Renal cortex interstitium (tissue), 15 donors: ENCODE measurements at places on chromosomes 2 and 18.

- no peak for DNase-seq
These were observed 422.7 kb downstream of the TGIF1 start for GRCh38 chr18:3872641-3873040.

DNA sequence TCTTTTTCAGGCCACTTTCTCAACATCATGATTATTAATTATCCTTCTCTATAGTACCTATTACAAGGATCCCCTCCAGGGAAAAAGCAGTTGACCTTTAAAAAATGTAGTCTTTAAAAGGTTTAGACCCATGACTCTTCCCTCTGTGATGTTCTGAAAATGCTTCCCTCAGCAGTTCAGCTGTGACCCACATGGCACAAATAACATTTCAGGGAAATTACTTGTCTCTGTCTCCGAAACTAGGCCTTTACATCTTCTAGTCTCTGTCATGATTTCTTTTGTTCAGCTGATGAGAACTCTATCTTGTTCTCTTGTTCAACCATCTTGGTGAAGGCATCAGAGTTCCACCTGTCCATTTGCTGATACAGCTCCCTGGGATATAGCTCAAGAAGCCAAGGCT lies 28.3 kb downstream of the LGALSL start:
- DNase-seq = no peak

DNA sequence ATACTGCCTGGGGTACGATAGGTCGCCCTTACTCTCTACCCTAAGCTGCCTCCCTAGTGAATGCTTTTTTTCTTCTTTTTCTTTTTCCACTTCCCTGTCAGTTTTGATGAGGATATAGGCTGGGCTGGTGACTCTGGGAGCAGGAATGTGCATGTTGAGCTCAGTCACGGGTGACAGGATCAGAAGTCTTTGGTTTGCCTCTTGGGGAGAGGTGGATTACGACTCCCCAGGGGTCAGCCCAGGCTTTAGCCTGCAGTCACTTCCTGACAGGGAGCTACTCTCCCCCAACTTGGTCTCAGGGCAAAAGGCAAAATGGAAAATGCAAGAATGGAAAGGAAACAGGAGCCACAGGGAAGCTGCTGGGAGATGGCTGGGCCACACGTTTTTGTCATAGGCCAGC lies 57.3 kb downstream of the THNSL2 start:
- no peak for DNase-seq

DNA sequence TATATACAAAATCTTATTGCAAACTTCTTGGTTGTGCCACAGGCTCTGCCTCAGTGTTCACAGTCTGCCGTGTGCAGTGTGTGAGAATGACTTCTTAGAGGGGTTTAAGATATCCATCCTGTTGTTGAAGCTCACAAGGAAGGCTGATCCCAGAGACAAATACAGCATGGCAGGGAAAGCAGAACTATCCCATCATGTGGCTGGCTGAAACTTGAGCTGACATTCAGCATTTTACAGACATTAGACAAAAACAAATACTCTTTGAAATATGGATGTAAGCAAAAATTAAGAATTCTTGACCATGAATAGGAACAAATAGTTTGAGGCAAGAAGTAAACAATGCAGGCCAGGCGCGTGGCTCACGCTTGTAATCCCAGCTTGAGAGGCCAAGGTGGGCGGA lies 12.9 kb upstream of the PUM2 start:
- DNase-seq = no peak

DNA sequence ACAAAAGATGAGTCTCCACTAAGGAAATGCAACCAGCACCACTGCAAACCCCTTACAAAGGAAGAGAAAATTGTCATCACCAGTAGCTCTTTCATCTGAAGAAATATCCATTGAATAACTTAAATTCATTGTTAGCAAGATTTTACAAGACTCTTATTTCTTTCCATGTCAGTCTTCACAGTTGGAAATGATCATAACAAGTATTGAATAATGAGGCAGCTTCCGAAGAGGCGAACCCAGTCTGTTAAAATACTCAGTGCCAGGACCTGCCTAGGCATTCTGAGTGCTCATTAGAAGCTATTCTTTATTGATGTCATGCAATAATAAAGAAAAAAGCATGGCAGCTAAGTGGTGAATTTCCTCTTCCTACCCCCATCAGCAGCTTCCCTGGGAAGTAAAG lies 33.5 kb downstream of the NOSTRIN start:
- no peak for DNase-seq

DNA sequence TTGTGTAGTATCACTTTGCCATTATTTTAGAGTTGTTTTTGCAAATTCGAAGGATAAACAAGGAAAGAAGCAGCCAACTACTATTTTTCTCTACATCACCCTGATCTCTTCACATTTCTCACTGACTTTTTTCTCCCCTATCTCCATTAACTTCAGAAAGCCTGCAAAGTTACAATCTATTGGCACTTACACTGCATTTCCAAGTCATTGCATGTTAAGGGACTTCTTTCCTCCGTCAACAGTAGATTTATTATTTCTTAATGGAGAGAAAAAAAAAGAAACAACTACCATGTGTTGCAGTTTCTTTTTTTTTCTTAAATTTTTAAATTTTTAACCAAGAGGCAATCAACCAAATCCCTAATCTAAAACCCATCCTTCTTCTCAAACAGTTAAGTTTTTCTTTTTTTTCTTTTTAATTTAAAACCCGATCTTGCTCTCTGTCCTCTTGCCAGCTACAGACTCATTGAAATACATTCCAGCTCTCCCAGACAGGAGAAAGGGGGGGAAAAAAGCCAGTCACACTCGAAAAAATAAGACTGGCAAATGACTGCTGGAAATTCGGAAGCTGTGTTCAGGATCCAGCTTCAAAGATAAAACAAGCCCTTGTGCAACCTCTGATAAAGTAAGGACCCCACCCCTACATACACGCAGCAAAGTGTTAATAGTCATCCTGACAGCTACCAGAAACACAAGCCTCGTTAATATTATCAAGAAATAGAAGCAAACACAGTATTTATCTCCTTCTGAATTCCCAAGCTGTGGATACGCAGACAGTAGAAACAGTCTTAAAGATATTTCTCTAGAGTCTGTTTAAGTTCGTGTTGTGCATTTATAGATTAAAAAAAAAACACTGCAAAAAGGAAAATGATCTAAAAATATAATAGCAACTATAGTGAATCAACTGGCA lies 1.3 kb downstream of the LRRTM4 start:
- no peak for DNase-seq

DNA sequence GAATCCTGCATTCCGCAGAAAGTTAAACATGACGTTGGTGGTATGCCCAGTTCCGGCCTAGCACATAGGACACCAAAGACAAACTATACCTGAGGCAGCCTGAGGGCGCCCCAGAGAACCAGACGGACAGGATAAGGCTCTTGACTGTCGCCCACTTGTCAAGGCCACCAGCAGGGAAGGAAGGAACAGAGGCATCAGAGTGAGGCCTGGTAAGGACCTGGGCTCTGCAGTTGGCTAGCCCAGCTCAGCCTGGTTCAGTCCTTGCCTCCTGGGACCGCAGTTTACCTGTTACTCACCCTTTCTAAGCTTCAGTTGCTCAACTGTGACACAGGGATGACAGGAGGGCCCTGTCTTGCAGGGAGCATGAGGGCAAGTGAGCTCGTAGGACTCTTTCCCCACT lies 82.1 kb downstream of the ACTR2 start:
- DNase-seq = no peak

DNA sequence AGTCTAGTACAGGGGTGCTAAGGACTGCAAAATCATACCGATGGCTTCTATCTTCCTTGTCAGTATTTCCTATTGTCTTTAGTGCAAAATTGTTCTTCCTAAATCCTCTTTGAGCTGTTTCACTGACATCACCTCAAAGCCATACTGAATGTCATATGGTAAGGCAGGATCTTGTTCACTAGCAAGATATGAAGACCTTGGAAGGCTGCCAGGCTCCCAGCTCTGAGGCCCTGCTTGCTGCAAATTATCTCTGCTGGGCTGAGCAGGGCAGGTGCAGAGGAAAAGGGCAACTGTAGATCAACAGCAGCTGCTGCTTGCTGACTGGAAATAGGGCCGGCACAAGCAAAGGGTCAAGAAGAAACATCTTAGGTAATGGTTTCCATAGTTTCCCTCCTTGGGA lies 58.2 kb downstream of the PMAIP1 start:
- DNase-seq = no peak

- DNase-seq = no peak
These were observed 347.0 kb downstream of the KIAA1328 start for GRCh38 chr18:37175727-37176620.

GRCh38 chr2:109468893-109469292 lies 144.9 kb downstream of the SEPTIN10 start:
- no peak for DNase-seq

DNA sequence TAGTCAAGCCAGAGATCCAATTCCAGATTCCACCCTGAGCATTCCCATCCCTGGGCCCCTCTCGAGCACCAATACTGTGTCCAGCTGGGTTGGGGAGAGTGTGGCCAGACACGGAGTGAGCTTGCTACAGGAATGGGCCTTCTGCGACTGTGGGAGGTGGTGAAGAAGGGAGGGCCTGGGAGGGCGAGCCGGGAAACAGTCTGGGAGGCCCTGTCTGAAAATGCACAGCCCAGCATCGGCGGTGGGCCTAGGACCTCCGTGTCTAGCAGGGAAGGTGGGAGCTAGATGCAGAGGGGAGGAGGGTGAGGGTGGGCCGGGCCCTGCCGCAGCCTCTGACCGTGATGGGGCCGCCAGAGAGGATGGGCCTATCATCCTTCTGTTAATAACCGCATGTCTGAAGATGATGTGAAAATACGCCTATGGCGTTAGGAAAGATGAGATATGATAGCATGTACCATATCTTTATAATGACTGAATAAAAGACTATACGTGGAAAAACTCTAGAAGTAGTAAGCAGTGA lies 1.9 kb upstream of the OTOS start:
- DNase-seq = no peak

GRCh38 chr18:70046207-70046606 lies 98.5 kb upstream of the CD226 start:
- DNase-seq = no peak

GRCh38 chr2:54122171-54122935 lies 6.9 kb downstream of the ACYP2 start:
- DNase-seq = no peak

DNA sequence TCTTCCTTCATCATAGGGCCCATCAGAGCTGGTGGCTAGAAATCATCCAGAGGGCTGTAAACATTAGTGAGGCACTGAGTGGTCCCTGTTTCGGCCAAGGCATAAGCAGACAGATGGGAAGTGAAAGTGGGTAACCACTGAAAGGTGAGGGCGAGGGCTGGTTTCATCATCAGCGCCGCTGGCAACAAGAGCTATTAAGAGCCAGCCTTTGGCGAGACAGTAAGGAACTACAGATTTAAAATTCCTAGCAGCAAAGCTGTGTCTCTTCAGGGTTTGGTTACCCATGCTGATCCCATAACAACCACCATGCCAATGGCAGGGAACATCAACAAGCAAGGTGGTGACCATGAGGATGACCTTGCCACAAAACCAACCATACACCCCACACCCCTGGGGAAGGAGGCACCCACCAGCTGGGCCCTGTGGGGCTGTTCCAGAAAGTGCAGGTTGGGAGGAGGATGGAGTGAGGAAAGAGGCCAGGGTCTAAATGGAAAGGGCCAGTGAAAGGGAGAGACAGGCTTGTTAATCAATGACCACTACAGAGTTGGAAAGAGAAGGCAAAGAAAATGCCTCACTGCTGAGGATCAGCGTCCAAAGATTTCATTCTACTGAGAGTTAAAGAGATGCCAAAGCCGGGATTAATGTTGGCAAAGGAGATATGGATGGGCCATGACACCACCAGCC lies 9.0 kb upstream of the SLC20A1 start:
- no peak for DNase-seq

DNA sequence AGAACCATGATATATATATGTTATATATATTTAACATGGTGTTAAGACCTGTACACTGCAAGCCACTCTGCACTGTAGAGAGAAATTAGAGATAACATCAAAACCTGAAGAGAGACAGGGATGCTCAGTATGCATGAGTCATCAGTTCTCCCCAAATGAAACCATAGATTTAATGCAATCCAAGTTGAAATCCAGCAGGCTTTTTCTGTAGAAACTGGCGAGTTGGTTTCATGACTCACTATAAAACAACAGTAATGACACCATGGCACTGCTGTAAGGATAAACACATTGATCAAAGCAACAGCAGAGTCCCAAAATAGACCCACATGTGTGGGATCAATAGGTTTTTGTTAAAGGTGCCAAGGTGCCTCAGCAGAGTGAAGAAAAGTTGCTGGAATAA lies 65.8 kb downstream of the RTP5 start:
- no peak for DNase-seq

GRCh38 chr2:234110219-234110618 lies 59.7 kb downstream of the SPP2 start:
- no peak for DNase-seq
